ENCODE measurements at places on chromosomes 7 and 10. TPM values are rescaled to one million over a fixed set of nuclear protein-coding genes. Genes with fewer than 3 reads are reported as not detected.

Gene OR2A42
- 0.15 TPM for total RNA-seq

Gene SEC31B
- 12.1 TPM for total RNA-seq

Gene NAT16
- not detected for total RNA-seq

Gene ADRA2A
- 7.8 TPM for total RNA-seq

Gene HOXA6
- total RNA-seq, result 9.0 TPM

Gene DENND2A
- 6.9 TPM for total RNA-seq

Gene GATA3
- 36.4 TPM for total RNA-seq

Gene PTF1A
- total RNA-seq, result not detected

Gene MMD2
- not detected for total RNA-seq

Gene FIS1
- 432 TPM for total RNA-seq
